ENCODE measurements at places on chromosomes 4 and X.

DNA sequence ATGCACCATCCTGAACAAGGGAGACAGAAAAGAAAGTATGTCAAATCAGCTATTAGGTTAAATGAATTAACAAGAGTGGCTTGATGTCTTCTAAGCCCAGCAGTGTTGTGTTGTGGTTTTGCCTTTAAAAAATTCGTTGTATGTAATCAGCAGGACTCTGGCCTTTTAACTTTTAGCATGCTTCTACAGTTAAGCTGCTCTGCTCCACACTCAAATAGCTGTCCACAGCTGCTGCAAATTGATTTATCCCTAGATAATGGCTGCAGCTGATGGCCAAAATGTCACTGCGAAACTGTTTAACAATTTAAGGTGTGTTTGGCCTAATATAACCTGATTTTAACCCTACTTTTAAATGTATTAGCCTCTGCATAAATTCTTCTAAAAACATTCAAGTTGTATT lies 85.8 kb downstream of the CXXC4 start:
- no peak for DNase-seq

DNA sequence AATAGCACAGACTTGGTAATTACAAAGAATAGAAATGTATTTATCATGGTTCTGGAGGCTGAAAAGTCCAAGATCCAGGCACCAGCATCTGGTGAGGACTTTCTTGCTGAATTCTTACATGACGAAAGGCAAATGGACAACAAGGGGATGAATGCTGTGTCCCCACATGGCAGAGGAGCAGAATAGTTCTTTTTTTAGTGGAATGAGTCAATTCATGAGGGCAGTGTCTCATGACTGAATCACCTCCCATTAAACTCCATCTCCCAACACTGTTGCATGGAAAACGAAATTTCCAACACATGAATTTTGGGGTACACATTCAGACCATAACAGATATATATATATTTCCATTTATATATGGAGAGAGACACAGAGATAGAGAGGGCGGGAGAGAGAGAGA lies 628.3 kb downstream of the TRIML1 start:
- DNase-seq = no peak

DNA sequence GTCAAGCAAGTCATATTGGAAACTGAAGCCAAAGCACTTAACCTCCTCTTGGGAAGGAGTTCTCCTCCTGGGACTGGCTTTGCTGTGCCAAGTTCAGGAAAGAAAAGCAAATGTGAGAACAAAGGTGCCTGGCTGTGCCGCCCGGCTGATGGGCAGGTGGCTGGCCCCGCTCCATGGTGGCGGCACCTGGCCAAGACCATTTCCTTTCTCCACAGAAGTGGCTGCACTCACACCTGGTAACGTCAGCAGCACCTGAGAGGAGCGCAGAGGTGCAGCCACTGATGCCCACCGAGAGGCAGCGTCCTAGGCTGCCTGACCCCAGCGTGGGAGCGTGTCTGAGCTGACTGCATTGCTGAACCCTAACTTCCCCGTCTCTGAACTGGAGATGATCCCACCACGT lies 54.3 kb downstream of the DCTD start:
- DNase-seq = peak; percentile 88

DNA sequence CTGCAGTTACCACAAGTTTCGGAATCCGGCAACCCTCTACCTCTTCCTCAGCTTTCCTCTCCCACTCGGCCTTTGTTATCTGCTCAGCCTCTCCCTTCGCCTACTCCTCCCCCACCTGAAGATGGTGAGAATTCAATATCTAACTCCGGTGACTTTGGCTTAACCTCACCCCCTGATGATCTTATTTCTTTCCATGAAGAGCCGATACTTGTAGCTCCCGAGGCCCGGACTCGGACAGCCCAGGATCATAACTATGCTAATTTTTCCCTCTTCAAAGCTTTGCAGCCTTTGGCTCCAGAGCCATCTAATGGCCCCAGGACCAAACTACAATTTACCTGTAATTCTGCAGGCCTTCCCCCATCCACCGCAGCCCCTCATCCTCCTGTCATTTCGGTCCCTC lies 32.0 kb upstream of the MGST2 start:
- peak; percentile 76 for DNase-seq

DNA sequence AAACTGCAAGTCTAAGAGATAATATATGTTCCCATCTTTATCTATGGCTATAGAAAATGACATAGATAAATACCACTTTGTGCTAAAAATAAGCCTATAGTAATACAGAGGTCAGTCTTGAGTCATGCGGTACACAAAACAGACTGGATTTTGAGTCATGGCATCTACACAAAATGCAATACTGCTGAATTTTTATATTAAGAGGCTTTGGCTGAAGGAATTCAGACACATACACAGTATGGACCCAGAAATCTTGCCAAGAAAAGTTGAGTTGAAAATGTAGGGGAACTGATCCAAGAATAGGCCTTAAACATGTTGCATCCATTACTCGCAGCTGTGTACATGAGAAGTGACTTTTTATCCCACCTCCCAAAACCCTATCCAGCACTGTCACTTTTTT lies 184.4 kb downstream of the TENM3 start:
- no peak for DNase-seq

DNA sequence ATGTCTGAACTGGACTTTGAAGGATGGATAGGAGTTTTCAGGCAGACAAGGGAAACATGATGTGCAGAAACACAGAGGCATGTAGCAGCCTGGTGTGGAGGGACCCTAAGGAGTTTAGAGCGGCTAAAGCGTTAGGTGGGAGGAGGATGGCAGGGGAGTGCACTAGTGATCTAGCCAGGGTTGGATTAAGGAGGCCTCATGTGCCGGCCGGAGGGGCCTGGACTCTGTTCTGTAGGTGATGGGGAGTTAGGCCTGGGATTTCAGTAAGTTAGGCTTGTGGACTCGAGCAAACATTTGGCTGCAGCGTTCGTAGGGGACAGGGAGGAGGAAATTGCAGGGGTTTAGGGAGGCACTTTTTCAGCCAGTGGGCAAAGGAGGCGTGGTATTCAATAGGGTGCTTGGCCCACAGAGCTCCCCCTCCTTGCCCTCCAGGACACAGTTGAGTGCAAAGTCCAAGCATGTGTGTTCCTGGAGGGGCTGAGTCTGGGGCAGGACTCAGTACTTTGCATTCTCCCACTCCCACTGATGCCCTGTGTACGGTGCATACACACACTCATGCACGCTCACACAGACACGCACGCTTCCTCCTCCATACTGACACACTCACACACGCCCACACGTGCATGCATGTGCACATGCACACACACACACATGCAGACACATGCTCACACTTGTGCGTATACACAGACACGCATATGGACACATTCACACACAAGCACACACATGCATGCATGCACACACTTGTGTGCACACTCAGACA lies 18.6 kb downstream of the PSAPL1 start:
- no peak for DNase-seq

DNA sequence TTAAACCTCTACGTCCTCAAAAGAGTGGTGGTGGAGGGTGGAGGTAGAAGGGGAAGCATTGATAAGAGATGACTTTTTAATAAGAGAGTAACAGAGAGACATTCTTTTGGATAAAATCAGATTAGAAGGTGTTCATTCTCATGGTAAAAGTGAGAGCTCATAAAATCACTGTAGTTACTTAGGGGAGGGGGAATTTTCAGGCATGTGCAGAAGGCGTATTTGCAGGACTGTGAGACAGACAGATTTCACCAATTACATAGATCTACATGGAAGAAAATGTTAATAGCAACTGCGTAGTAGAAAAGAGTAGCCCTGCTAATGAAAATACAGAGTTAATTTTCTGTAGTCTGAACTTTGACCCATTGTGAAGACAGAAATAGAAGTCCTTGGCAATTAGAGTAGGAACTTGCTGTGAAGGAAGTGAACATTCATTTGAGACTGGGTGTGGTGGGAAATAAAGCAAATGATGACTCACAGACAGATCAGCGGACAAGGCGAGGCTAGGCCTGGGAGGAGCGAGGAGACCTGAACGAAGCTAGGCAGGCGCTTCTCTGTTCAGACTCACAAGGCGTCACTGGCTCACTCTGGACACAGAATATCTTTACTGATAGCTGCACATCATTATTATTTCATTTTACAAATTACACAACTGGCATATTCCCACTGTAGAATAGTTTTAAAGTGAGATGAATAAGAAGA lies 57.2 kb upstream of the FAM9C start:
- DNase-seq = peak; percentile 52

GRCh38 chr4:151804086-151804630 lies 43.4 kb upstream of the GATB start:
- DNase-seq = no peak

DNA sequence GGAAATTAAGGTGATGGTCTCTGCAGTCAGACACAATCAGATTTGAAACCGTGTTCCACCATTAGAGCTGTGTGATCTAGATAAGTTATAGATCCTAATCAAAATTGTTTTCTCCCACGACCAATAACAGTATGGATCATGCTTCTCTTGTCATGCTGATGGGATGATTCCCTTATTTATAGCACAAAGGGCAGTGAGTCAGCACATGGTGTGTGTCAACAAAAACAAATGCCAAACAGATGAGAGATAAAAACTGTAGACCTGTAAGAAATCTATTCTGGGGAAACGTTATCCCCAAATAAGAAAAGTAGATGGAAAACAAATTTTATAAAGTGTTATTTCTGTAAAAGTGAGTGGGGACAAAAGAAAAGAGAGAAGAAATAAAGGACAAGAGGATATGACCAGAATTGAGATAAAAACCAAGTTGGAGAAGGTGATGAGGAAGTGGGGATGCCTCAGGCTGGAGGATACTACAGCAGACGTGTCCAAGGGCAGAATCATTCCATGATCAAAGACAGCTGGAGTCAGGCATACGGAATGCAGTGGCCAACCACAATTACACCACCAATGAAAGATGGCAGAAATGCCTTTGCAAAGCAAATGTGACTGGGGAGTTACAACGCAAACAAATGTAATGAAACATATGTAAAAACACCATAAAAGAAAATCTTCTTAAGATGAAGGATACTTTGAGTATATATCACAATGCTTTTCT lies 377.8 kb upstream of the PRKX start:
- DNase-seq = no peak

- DNase-seq = peak; percentile 15
Measured at GRCh38 chr4:125985856-125986255, 671.1 kb downstream of the FAT4 start.

GRCh38 chr4:169945636-169946035 lies 80.6 kb downstream of the MFAP3L start:
- no peak for DNase-seq

DNA sequence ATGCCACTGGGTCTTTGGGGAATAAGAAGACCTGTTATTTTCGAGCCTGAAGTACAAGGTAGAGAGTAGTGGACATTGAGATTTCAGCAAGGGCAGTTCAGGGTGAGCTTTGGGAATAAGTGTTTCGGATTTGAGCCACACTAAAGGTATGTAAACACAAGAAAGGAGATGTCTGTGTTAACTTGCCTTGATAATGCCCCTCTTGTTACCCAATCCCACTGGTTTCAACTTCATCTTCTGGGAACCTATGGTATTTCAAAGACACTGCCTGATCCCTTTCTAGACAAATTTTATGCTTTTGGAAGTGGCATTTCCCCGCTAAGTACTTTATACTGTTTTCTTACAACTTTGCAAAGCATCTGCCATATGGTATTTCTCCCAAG lies 79.4 kb downstream of the SLC9A6 start:
- no peak for DNase-seq

DNA sequence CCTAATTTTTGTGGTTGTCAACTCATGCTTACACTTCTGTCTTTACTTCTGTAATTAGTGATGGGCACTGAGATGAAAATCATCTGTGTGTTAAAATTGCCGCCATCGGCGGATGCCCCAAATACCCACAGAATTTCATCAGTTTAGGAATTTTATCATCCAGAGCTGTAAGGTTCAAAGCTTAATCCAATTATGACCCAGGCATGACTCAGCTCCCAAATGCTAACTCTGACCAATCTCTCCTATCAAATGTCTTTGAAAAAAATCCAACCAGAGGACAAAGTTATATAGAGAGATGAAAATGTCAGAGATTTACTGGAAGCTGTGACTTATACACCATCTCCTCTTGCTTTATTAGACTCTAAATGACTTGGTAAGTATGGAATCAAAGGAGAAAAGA lies 1048.7 kb upstream of the PRKX start:
- DNase-seq = no peak

- no peak for DNase-seq
Measured at GRCh38 chr4:182904211-182904761, 12.9 kb downstream of the DCTD start.

DNA sequence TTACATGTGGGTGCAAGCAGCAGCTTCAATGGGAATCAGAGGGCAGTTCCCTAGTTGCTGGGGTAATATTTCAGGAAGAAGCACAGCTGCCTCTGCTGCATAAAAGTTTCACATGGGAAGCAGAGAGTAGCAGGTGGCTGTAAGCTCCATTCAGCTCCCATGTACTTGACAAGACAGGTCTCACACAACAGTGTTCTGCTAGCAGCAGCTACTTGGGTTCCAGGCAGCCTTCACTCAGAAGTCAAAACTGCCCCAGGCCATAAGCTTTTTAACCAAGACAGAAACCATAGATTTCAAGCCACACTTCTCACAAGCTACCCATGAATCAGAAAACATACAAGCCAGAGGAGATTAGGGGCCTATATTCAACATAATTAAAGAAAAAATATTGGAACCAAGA lies 41.4 kb upstream of the SPIN2A start:
- no peak for DNase-seq

DNA sequence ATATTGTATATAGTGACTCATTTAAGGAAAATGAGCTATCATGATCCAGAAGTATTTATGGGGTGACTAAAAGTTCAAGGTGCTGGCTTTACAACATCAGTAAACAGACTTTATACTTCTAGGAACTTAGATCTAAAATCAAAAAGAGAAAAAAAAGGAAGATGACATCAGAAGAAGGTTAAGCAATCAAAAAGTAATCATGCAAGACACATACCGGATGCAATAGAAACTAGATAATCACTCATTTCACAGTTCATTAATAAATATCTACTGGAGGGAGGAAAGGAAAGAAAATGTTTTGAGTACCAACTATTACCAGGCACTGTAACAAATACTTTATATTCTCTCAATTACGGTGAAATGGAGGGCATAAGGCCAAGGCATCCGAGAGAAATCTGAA lies 276.4 kb downstream of the SPRY1 start:
- no peak for DNase-seq

- no peak for DNase-seq
Measured at GRCh38 chr4:168057412-168057811, 34.9 kb upstream of the ANXA10 start.

- no peak for DNase-seq
Measured at GRCh38 chrX:155891446-155892210, 10.5 kb downstream of the VAMP7 start.

- no peak for DNase-seq
Measured at GRCh38 chr4:48862038-48862437, 31.1 kb downstream of the OCIAD1 start.

GRCh38 chrX:69396916-69397315 lies 107.2 kb upstream of the NALF2 start:
- DNase-seq = no peak

GRCh38 chr4:151169223-151169622 lies 69.8 kb downstream of the RPS3A start:
- DNase-seq = no peak

DNA sequence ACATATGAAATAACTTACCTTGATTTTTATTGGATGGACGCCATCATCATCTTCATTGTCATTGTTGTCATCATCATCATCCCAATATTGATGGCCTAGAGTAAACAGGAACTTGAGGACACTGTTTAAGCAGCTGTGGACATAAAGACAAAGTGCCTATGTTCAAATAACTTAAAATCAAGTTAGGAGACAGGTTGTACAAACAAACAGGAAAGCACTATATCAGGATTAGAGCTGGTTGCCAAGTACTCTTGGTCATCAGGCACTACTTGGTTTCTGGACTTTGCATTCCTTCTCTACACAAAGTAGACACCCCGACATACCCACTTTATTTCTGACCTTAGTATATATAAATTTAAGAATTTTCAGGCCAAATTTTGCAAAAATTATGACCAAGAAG lies 608.6 kb downstream of the KLHL13 start:
- DNase-seq = peak; percentile 70

Measured in DMS53 (cell line).